ENCODE measurements at places on chromosomes 5 and 9.

DNA sequence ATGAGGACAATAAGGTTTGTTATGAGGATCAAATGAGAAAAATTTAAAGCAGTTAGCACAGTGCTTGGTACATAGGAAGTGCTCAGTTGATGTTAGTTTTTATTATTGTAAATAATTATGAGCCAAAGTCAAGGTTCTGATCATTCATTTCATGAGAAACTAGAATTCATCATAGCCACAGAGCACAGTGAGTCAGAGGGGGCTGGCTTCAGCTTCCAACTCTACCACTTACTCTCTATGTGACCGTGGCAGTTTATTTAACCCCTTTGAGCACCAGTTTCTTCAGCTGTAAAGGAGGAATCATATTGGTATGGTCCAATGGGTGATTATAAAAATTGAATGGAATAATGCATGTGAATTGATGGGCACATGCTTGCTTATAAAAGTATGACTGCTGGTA is 39.4 kb downstream of the KLHL3 start:
- DNase-seq: no peak

- no peak for DNase-seq
Measured at GRCh38 chr9:23938908-23939307, 112.9 kb upstream of the ELAVL2 start.

DNA sequence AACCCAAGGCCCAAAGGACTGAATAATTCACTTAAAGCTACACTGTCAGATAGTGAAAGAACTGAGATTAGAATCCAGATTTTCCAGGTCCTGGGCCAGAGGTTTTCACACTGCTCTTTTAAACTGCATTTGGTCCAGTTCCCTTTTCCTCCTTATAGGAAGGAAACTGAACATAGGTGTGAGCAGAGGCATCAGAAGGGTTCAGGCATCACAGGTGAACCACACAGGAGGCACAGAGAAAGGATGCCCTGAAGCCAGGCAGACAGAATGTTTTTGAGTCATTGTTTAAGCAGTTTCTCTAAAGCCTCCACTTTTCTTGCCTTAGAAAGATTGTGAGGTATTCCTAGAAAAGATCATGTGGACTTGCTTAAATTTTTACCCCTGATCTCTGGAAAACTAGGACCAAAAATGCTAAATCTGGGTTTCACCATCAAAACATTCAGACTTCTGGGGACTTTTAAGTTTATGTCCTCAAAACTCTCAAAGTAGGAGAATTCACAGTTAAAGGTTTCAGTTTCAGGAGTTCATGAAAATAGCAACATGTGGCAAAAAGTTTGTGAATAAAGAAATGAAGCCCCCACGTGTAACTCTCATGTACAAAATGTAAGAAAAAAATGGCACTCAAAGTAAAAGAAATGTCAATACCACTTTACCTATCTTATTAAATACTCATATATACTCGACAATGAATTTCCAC is 386.1 kb downstream of the NTRK2 start:
- DNase-seq: no peak

GRCh38 chr9:35564658-35565061 is 40.4 kb upstream of the TESK1 start:
- no peak for DNase-seq

DNA sequence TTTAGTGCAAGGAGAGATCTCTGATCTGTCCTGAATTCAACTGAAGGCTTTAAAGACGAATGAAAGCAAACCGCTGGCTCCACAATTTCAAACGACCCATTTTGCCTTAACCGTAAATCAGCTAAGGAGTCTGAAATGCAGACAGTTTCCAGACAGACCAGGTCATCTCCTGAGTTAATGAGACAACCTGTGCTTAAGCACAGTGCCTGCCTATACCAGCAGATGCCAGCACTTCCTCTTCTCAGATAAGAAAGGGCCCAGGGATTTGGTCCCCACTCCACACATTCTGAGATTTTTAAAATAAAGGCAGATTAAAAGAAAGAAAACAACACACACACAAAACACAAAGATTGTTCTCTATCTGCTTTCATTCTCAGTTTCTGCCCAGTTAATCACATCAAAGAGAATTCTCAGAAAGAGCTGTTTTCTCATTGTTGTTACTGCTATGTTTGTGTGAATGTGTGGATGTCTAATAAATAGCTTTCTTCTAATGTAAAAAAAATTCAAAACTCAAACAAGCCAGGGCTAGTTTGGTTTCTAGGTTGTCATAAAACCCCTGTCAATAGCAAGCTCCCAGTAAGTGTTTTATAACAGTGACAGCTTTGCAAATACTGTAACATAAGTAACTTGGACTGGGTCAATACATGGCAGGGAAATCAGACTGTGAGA is 157.7 kb upstream of the SLC24A2 start:
- no peak for DNase-seq

GRCh38 chr5:166499447-166500240 is 1791.8 kb upstream of the WWC1 start:
- DNase-seq: no peak
